ENCODE measurements at places on chromosomes 2 and 18. TPM values are rescaled to one million over a fixed set of nuclear protein-coding genes. Genes with fewer than 3 reads are reported as not detected.

NGEF gene
- 3.6 TPM for total RNA-seq

OSR1 gene
- total RNA-seq, result 90.7 TPM

GRCh38 chr2:45964223-45964841, 312.9 kb downstream of the PRKCE start:
- no peak for DNase-seq

DNA sequence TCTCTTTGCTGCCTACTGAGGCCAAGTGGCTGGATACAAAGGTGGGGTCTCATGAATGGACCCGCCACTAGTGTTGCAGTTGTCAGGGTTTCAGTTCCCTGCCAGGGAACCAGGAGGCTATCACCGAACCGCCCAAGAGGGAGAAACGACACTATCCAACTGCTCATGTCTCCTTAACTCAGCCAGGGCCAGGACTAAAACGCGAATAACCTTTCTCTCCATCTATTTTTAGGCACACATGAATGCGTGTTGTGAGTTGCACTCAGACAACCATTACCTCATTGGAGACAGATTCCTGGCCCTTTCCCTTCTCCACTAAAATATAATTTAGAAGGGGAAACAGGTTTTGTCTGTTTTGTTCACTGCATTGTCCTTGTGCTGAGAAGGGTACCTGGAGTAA, 559.5 kb downstream of the SOCS6 start:
- no peak for DNase-seq

GRCh38 chr2:191311627-191312026, 66.4 kb downstream of the MYO1B start:
- no peak for DNase-seq
